ENCODE measurements at places on chromosomes 1 and 21.

DNA sequence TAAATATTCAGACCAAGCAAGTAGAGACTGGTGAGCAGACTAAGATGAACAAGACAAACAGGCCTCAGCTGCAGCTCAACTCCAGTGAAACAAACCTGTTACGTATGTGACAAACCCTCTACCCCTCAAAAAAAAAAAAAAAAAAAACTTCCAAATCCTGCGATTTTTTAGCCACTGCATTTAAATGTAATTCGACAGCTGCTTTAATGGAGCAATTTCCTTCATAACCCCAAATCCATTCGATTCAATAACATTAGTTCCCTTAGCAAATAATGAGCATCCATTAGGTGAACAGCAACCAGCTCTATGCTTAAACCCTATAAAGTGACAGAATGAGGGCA, 31.1 kb downstream of the SIPA1L2 start:
- DNase-seq: no peak

GRCh38 chr1:31788825-31789256, 24.7 kb upstream of the ADGRB2 start:
- DNase-seq: peak; percentile 91

GRCh38 chr1:221074332-221074731, 195.1 kb downstream of the HLX start:
- DNase-seq: no peak

- no peak for DNase-seq
Observed at GRCh38 chr21:41831866-41832595, 47.1 kb downstream of the PRDM15 start.

DNA sequence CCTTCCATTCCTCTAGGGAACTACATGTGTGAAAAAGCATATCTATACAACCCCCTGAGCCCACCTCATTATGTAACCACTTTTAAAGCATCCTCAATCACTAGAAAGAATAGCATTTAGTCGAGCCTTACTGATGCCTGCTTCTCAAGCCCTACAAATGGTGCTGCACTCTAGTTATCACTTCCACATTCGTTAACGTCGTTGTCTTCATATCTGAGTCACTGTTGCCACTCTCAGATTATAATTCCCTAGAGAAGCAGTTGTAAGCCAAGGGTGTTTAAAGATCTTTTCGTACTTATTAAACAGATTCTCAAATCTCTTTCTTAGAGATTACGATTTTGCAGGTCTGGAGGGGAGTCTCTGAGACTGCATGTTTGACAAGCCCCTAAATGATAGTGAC, 16.5 kb downstream of the ATP1B1 start:
- DNase-seq: no peak

DNA sequence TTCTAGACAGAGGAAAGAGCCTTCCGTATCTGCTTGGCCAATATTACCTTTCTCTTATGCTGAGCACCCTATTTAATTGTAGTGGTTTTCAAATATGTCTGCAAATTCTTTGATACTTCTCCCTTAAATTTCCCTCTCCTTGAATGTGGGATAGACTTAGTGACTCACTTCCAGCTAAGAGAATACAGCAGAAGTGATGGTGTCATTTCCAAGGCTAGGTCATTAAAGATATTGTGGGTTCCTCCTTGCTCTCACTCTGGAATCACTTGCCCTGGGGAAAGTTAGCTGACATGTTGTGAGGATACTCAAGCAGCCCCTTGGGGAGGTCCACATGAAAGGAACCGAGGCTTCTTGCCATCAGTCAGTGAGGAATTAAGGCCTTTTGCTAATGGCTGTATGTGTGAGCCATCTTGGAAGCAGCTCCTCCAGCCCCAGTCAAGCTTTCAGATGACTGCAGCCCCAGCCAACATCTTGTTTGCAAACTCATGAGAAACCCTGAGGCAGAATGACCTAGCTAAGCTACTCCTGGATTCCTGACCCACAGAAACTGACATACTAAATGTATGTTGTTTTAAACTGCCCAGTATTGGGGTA, 8.1 kb upstream of the CITED4 start:
- DNase-seq: no peak

- DNase-seq: no peak
Observed at GRCh38 chr1:116189481-116189880, 78.3 kb downstream of the MAB21L3 start.

- DNase-seq: peak; percentile 77
Observed at GRCh38 chr1:75855010-75855409, 58.3 kb downstream of the MSH4 start.

DNA sequence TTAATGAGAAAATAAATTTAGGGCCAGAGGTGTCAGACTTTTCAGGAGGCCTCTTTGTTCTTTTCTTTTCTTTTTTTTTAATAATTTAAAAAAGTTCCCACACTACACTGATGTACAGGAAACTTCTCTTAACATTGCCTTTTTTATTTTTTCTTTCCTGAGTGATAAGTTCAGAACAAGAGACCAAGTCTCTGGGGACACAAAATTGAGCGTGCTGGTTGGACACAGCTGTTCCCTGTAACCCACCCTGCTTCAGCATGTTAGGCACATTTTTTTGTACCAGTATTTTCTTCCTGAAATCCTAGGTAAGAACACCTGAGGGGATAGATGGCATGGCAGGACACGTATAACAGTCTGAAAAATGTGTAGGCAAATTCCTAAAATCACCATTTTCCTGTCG, 50.1 kb downstream of the PBX1 start:
- DNase-seq: peak; percentile 37

DNA sequence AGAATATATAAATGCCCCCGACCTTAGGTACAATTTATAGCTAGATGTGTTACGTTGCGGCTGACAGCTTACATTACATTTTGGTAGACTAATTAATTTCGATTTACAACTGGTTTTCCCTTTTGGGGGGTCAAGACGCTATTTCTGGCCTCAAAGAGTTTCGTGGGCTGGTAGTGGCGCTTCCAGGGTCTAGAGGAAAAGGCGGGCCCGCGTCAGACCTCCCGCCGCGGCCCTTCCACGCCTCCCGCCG, 391 bp downstream of the IFT25 start:
- no peak for DNase-seq

DNA sequence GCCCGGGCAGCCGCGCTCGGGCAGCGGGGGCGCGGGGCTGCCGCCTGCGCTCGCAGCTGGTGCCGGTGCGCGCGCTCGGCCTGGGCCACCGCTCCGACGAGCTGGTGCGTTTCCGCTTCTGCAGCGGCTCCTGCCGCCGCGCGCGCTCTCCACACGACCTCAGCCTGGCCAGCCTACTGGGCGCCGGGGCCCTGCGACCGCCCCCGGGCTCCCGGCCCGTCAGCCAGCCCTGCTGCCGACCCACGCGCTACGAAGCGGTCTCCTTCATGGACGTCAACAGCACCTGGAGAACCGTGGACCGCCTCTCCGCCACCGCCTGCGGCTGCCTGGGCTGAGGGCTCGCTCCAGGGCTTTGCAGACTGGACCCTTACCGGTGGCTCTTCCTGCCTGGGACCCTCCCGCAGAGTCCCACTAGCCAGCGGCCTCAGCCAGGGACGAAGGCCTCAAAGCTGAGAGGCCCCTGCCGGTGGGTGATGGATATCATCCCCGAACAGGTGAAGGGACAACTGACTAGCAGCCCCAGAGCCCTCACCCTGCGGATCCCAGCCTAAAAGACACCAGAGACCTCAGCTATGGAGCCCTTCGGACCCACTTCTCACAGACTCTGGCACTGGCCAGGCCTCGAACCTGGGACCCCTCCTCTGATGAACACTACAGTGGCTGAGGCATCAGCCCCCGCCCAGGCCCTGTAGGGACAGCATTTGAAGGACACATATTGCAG, 3.0 kb downstream of the ARTN start:
- peak; percentile 9 for DNase-seq

GRCh38 chr1:54153535-54154439, 987 bp upstream of the CDCP2 start:
- peak; percentile 88 for DNase-seq

DNA sequence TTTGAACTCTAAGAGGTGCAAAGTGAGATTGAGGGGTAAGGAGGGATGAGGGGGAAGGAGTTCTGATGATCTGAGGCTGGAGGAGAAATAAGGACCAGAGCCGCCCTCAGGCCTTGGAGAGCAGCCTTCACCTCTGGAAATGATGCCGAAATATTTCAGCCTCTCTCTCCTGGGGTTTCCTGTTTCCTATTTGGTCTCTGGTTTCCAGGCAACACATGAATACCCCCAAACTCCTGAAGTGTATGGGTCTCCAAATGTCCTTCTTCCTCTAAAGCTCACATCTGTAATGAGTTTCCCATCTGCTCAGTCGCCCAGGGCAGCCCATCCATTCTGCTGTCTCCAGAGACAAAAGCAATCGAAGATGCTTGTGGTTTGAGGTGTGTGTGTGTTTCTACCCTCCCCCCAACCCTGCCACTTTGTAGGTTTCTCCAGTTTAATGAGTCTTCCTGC, 52.0 kb upstream of the FAM20B start:
- no peak for DNase-seq

GRCh38 chr1:95905818-95906395, 671.9 kb downstream of the RWDD3 start:
- no peak for DNase-seq

DNA sequence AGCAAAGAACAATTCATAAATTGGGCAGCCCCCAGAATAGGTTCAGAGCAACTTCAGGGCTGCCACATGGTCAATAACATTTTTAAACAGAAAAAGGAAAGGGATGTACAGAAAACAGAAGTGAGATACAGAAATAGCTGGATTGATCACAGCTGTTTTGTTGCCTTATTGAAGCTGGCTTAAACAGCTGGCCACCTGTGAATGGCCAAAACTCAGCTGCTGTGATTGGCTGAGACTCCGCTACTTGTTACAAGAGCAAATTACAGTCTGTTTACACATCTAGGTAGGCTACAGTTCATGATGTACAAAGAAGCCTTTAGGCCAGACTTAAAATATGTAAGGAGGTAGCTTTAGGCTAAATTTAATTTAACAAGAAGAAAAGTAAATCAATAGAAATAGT, 11.6 kb upstream of the IFNAR1 start:
- no peak for DNase-seq

GRCh38 chr21:19547951-19548840, 1144.6 kb upstream of the TMPRSS15 start:
- no peak for DNase-seq

- DNase-seq: peak; percentile 73
Observed at GRCh38 chr1:10046356-10047085, 13.8 kb downstream of the UBE4B start.

GRCh38 chr1:193677874-193678273, 491.5 kb upstream of the B3GALT2 start:
- no peak for DNase-seq

DNA sequence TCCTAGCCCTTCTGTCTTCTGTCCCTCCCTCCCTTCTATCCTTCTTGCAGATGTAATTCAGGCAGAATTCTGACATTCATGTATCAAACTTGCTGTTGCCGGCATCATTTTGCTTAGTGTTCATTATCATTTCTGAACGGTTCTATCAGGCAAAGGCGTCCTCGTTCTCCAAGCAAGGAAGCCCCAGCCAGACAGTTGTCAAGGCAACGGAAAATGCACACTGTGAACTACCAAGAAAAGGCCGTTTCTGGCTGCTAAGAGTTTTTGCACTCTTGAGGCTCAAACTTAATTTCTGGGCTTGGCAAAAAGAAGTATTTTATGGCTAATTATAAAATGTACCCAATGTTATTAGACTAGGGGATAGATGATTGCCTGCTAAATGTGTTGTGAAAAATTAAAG, 164.7 kb upstream of the KCNJ15 start:
- DNase-seq: no peak

GRCh38 chr1:65049941-65050713, 83.8 kb upstream of the JAK1 start:
- DNase-seq: no peak

DNA sequence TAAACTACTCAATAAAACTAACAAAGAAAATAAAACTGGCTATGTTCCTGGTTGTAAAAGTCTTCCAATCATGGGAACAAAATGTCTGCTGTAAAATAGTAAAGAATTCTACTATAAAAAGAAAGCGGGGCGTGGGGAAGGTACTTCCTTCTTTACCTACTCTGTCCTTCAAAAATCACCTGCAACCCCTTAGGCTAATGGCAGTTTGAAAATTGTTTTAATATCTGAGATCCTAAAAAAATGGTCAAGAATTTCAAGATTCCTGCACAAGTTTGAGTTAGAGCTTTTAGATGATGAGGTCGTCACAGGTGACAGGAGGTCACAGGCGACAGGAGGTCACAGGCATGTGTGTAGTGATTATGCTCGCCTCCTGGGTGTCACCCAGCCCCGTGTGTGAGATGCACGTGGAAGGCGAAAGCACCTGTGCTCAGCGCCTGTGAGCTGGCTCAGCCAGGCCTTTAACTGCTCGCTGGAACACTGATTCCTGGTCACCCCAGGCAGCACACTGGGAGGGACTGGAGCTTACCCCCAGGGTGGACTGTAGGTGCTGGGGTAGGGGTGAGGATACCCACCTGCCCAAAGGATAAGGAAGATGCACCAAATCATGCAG, 18.6 kb upstream of the TMPRSS2 start:
- no peak for DNase-seq

- DNase-seq: no peak
Observed at GRCh38 chr1:63728611-63729226, 45.1 kb upstream of the ROR1 start.

GRCh38 chr1:21335088-21335691, 44.9 kb upstream of the ECE1 start:
- DNase-seq: no peak

DNA sequence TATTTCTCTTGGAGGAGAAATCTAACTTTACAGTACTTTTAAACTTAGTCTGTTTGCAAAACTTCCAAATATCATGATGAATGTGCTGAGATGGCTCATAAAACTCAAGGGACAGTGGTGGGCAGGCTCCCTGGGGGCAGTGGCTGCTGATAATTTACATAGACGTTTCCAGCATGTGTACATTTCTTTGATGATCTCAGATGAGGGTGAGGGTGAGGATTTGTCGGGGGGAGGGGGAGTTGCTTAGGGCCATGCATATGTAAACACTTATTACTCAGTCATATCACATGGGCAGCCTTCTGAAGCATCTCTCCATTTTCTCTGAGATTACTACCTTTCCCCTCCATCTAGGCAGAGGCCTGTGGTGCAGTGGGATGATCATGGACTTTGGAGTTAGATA, 152.9 kb upstream of the HMGB4 start:
- DNase-seq: peak; percentile 24

DNA sequence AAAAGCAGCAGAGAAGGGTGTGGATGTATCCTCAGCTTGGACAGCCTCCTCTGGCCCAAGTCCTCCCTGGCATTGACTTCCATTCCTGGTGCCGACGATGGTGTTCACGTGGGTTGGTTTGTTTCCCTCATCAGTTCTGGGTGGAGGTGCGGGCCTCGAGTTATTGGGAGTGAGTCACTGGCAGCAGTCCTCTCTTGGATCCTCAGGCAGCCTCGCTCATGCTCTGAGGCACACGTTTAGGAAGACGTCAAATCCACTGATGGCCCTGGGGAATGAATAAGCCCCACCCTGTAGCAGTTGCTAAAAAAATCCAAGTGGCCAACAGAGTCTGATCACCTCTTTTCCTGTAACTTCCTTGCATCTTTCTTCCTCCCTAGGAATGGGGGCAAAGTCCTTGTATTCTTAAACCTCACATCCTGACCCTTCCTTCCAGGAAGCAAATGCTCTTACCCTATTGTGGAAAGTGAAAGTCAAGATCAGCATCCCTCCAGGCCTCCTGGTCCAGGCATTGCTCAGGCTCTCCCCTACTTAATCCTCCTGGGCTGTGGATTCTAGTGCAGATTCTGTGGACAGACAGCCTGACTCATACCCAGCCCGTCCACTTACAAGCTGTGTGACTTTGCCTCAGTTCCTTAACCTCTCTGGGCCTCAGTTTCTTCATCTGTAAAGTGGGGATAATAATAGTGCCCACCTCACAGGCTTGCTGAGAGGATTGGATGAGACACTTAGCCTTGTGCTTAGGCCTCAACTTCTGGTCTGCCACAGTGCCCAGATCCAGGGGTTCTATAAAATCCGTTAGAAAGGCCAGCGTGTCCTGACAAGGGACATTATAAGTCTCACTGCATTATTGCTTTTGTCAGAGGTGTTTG, 111.1 kb downstream of the TLR5 start:
- peak; percentile 99 for DNase-seq

- DNase-seq: no peak
Observed at GRCh38 chr21:27827972-27828371, 861.1 kb upstream of the ADAMTS5 start.
